CD4-positive, alpha-beta T cell treated with Interleukin-1 beta for 1 hour (primary cell): ENCODE measurements at places on chromosomes 6 and 20.

DNA sequence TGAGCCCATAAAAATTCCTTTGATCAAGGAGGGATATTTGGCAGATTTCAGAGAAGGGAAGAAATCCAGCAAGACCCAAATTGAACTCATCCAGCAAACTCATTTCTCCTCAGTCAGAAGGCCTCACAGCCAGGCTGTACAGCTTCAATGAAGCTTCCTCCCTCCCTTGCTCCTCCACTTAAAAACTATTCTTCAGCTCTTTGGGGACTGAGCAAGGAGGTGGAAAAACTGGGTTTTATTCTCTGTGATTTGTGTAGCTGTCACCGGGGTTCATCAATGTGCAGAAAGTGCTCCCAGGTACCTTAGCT lies 158.7 kb upstream of the ZNF184 start:
- DNase-seq = no peak

GRCh38 chr6:134437376-134437775 lies 119.5 kb upstream of the SGK1 start:
- DNase-seq = peak; percentile 18

DNA sequence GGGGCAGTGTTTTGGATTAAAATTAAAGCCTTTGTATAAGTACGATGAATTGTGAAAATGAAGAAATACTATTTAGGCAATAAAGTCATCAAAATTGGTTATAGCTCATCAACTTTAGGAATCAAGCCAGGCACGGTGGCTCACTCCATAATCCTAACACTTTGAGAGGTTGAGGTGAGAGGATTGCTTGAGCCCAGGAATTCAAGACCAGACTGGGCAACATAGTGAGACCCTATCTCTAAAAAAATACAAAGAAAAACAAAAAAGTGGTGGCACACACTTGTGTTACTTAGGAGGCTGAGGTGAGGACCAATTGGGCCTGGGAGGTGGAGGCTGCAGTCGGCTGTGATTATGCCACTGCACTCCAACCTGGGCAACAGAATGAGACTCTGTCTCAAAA lies 8.5 kb upstream of the RHAG start:
- DNase-seq = no peak

DNA sequence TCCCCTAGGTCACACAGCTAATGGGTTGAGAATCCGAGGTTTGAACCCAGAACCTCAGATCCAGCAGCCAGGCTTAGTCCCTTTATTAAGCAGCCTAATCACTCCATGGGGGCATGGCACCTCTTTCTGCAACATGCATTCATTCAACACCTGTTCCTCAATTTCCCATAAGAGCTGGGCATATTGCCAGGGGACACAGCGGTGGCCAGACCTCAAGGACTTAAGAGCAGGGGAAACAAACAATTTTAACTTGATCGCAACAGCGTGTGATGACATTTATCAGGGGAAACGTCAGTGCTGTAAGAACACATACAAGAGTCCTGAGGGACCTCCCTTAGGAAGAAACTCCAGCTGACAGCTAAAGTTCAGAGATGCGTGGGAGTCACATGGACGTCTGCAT lies 267.4 kb upstream of the CDH4 start:
- no peak for DNase-seq

GRCh38 chr20:6697228-6697972 lies 70.1 kb upstream of the BMP2 start:
- no peak for DNase-seq
